Activated T-helper 17 cell treated with anti-CD3 and anti-CD28 coated beads, Interleukin-2, amount 50 U/mL, for 72 hours (primary cell): ENCODE measurements at places on chromosomes 7 and 10. TPM values are rescaled to one million over a fixed set of nuclear protein-coding genes. Genes with fewer than 3 reads are reported as not detected.

DNA sequence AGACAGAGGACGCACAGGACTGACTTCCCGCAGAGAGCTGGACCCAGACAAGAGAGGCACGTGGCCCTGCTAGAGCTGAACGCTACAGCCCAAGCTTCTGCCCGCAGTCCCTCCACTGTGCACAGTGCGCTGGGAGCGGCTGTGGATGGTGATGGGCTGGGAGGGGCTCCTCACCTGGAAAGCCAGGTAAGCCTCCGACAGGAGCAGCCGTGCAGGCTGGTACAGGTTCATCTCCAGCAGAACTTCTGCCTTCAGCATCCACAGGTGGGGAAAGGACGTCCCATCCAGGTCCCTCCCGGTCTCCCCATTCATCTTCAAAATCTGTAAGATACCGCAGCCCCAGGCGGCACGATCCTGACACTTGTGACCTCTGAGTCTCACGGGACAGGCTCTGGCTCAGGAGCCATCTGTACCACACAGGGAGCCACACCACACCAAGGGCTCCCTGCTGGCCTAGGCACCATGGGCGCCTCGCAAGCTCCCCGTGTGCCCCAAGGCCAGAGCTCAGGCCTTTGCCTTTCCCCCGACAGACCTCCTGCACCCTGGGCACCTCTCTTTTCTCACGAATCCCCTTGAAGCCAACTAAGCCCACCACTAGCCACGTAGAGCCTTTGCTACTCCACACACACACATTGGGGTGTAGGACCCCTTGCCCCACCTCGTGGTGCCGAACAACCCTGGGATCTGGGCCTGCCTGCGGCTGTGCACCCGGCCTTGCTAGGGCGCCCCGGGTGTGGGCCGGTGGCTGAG lies 76.3 kb downstream of the CFAP46 start:
- no peak for ATAC-seq

DNA sequence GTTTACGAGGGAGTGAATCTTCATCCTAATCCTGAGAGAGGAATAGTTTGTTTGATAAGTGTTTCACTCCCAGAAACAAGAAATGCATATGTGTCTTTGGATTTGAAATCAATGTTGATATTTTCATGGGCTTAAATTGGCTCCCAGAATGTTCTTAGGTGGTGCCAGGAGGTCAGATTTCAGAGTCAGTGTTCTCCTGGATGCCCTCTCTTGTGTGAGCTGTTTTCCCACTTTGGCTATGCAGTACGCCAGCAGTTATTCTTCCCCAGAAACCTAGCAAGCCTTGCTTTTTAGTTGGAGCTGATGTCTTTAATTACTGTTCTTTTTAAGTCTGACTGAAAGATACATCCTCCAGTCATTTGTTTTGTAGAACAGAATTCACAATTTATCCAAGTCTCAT lies 291.4 kb downstream of the DNAJB9 start:
- no peak for ATAC-seq

The LRIT1 gene
- total RNA-seq, result not detected

GRCh38 chr7:2195400-2196246 lies 37.1 kb downstream of the MAD1L1 start:
- ATAC-seq, result no peak

The ASAH2 gene
- 3.1 TPM for total RNA-seq
